ENCODE measurements at places on chromosomes 2 and 18.

GRCh38 chr2:43169099-43169945, 57.1 kb downstream of the ZFP36L2 start:
- peak; percentile 55 for DNase-seq

- no peak for DNase-seq
Measured at GRCh38 chr2:38406597-38407110, 29.6 kb upstream of the ATL2 start.

DNA sequence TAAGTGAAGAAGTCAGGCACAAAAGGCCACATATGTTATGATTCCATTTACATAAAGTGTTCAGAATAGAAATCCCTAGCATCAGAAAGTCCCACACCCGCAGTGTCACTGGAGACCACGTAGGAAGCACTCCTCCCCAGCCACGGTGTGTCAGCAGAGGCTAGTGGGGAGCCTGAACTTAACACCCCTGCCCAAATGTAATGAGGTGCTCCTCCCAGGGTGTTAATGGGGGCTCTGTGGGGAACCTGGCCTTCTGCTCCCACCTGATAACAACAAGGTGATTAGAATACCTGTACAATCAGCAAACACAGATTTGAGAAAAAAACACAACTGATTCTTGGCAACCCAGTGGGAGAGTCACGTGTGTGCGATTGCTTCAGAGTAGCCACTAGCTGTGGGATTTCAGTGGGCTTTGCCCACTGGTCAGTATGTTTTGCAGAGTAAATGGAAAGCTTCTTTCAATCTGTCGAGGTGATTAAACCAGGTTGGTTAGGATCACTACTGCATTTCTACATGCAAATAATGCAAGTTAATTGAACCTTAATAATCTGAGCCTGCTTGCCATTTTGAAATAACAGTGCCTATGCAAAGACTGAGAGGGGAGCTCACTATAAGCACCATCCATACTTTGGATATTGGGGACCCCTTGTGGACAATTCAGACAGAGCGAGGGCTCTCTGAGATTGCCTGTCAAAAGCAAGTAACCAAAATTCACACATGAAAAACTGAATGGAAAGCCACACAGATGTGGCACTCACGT, 20.6 kb upstream of the ATRAID start:
- no peak for DNase-seq

- no peak for DNase-seq
Measured at GRCh38 chr2:233833345-233833744, 21.0 kb downstream of the HJURP start.

- no peak for DNase-seq
Measured at GRCh38 chr2:23069923-23070322, 315.1 kb upstream of the KLHL29 start.

GRCh38 chr2:202102425-202103000, 29.5 kb downstream of the KIAA2012 start:
- no peak for DNase-seq

GRCh38 chr2:95234816-95235215, 27.5 kb downstream of the ZNF892 start:
- no peak for DNase-seq

GRCh38 chr2:61943251-61943650, 37.8 kb downstream of the COMMD1 start:
- no peak for DNase-seq

DNA sequence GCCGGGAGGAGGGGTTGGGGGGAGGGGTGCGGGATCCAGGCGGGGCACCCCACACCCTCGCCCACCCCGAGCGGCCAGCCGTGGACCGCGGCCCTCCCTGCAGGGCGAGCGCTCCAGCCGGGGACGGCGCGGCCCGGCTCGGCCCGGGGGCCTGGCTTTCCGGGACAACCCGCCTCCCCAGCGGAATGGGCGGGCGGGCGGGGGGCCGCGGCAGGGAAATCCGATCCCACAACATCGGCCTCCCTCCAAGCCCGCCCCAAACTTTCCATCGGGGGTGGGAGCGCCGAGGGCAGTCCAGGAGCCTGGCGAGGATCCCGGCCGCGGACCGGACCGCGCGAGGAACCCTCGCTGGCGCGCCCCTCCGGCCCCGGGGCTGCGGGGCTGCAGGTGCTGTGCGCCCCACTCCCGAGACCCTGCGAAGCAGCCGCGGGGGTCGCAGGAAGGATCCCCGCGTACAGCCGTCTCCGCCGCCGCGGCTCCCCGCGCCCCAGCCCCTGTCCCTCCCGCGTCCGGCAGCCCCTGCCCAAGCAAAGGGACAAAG, 529 bp downstream of the SEMA4C start:
- DNase-seq = no peak

GRCh38 chr2:25174192-25174861, 5.9 kb upstream of the POMC start:
- DNase-seq = no peak

GRCh38 chr18:38606841-38607240, 1041.2 kb upstream of the CELF4 start:
- DNase-seq = no peak

- no peak for DNase-seq
Measured at GRCh38 chr2:71700658-71701397, 247.5 kb downstream of the DYSF start.

DNA sequence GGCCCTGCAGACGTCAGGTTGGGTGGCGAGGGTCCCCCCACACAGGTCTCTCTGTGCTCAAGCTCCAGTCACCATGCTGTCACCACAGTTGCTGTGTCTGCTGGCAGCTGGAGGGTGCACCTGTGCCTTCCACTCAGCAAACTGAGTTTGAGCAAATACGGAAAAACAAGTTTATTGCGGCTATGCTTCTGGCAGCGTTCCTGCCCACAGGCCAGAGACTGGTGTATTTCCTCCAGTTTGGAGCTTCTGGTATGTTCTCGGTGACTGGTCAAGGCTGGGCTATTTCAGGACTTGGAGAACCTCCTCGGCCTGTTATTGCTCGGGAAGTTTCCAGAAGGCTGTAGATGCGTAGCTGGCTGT, 132.6 kb downstream of the SEPTIN10 start:
- DNase-seq = no peak

GRCh38 chr2:232680006-232680405, 17.1 kb upstream of the GIGYF2 start:
- no peak for DNase-seq

- peak; percentile 46 for DNase-seq
Measured at GRCh38 chr2:200695601-200696000, 109.8 kb downstream of the AOX1 start.

- no peak for DNase-seq
Measured at GRCh38 chr2:29412197-29412925, 297.1 kb downstream of the CLIP4 start.

- DNase-seq = peak; percentile 68
Measured at GRCh38 chr2:148948868-148949267, 73.8 kb downstream of the KIF5C start.

- DNase-seq = no peak
Measured at GRCh38 chr18:50465211-50466153, 90.6 kb downstream of the SKA1 start.

DNA sequence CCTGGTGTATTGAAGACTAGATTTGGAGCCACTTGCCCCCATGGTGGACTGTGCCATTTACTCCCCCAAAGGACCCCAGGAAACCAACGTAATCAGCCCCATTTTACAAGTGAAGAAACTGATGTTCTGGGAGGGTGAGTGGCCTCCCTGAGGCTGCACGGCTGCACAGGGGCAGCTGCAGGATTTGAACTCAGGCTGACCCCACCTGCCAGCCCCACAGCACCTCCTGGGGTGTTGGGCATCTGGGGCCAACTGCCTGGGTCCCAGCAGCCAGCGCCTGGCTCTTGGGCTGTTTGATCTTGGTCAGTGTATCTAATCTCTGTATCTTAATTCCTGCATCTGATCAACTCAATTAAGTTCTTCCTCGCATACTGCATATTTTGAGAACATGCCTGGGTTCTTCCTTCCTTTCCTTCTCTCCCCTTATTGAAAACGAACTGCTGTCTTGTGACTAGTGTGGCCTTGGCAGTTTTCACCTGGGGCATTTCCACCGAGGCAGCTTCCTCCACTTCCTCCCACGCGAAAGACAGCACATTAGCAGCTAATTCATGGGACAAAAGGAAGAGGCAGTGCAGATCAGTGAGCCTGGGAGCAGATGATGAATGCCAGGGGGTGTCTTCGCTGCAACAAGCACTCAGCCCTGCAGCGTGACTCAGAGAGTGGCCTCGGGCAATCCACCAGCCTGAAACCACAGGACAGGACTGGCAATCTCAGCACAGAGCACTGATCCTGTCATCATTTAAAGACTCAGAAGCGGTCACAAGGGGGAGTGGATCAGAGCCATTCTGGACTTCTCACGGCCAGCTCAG, 184.1 kb upstream of the RAB12 start:
- no peak for DNase-seq

Measured in CD14-positive monocyte (primary cell).